Osteoblast (primary cell): ENCODE measurements at places on chromosomes 4 and X. TPM values are rescaled to one million over a fixed set of nuclear protein-coding genes. Genes with fewer than 3 reads are reported as not detected.

DNA sequence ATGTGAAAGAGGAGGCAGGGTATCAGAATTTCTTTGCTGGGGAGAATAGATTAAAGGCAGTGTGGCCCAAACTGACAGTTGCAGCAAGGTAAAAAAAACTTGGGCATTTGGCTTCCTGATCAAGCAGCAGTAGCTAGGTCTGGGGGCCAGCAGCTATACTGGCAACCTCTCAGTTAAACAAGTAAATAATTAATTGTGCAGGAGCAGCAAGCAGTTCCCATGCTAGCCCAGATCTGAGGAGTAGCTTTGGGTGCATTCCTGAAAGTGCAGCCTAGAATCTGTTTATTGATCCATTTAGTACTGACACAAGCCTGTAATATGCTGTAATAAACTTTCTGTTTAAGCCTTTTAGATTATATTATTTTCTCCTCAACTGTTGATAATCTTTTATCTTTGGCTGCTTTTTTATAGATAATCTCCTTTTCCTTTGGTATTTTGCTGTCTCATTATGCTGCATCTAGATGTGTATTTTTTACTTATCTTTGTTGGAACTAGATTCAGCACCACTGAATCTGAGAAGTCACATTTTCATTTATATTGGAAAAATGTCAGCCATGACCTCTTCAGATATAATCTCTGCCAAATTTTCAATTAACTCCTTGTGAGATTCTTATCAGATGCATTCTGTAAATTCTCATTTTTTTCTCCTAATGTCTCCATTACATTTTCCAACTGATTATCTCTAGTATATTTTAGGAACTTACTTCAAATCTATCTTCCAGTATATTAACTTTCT, 276.3 kb downstream of the STPG2 start:
- DNase-seq, result no peak

DNA sequence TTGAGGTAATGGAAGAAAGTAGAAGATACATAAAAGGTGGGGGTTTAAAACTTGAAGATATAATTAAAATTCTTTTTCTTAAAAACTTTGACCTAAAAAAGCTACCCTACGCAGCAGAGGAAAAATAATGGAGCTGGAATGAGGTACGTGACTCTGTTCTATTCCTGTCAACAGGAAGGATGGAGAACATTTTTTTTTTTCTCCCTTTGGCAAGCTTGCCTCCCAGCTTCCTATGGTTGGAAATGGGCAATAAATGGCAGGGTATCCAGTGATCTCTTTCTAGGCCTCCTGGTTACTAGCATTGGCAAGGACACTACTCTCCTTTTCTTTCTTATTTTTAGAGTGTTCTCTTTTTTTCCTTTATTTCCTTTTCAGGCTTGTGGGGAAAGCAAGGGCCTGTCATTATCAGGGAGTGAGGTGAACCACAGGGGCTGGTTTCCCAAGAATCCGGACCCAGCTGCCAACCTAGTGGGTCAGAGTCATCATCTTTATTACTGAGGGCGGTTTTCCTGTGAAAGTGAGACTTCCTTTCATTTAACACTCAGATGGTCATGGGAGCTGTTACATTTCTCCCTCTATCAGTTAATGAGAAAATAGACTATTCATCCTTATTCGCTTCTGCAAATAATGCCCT, 224.6 kb downstream of the SPRY1 start:
- DNase-seq, result peak; percentile 42

GRCh38 chrX:118652717-118653116, 74.7 kb upstream of the IL13RA1 start:
- DNase-seq, result peak; percentile 50

- DNase-seq, result no peak
These were observed 25.2 kb upstream of the FAM241A start for GRCh38 chr4:112120021-112120420.

DNA sequence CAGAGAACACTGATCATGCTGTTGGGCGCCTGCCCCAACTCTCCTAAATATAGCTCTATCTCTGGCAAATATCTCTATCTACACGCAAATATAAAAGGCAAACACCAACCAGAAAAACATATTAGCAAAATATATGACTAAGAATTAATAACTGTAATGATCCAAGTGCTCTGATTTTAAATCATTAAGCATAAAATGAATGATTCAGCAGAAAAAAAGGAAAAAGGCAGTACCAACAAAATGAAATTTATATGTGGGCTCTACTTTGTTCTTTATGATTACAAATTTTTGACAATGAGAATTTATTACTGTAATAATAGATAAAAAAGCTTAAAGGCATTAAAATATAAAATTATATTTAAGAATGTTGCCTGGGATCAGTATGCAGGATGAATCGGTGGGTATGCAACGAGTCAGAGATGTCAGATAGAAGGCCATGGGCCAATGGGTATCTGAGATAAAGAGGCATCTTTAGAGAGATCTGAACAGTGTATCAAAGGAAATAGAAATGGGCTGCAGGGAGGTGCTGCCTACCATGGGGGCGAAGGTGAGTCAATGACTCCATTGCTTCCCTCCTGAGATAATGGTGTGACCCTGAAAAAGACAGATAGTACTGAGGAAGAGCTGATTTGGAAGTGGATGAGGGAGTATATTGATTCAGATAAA, 234.8 kb downstream of the SCFD2 start:
- no peak for DNase-seq

DNA sequence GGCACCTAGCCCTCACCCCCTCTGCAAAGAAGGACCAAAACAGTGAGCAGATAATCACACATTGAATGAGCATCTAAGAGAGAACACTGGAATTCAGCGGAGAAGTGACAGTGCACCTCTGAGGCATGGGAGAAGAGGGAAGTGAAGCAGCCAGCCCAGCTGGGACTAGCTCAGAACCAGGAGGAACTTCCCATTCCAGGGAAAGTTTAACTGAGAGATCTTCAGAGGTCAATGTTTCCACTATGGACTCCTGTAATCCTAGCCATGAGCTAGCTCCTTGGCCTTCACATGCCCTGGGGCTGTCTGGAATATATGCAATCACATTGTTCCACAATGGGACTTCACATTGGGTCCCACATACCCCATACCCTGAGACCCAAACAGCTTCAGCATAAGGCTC, 24.4 kb downstream of the TLR6 start:
- no peak for DNase-seq

GRCh38 chr4:20015636-20016224, 236.0 kb upstream of the SLIT2 start:
- DNase-seq, result no peak

- no peak for DNase-seq
These were observed 1.4 kb upstream of the EMCN start for GRCh38 chr4:100519205-100519604.

DNA sequence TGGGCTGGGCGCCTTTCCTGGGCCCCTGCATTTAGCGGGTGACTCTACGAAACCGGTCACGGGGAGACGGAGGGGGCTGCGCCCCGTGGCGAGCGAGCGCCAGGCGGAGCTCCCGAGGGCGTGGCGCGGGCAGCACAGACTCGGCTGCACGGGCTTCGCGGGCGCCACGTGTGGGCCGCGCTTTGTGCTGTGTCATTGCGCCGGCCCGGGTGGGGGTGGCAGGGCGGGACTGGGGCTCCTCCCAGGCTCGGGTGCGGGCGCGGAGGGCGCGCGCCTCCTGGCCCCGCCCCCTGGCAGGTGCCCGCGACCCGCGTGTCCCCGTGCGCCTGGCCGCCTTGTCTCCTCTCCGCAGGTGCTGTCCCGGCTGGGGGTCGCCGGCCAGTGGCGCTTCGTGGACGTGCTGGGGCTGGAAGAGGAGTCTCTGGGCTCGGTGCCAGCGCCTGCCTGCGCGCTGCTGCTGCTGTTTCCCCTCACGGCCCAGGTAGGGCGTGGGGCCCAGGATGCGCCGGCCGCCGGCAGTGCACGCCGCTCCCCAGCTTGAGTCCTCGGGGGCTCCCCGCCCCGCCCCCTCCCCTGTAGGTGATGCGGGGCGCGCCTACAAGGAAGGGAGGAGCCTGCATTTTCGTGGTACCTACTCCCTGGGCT, 651 bp downstream of the UCHL1 start:
- peak; percentile 88 for DNase-seq

DNA sequence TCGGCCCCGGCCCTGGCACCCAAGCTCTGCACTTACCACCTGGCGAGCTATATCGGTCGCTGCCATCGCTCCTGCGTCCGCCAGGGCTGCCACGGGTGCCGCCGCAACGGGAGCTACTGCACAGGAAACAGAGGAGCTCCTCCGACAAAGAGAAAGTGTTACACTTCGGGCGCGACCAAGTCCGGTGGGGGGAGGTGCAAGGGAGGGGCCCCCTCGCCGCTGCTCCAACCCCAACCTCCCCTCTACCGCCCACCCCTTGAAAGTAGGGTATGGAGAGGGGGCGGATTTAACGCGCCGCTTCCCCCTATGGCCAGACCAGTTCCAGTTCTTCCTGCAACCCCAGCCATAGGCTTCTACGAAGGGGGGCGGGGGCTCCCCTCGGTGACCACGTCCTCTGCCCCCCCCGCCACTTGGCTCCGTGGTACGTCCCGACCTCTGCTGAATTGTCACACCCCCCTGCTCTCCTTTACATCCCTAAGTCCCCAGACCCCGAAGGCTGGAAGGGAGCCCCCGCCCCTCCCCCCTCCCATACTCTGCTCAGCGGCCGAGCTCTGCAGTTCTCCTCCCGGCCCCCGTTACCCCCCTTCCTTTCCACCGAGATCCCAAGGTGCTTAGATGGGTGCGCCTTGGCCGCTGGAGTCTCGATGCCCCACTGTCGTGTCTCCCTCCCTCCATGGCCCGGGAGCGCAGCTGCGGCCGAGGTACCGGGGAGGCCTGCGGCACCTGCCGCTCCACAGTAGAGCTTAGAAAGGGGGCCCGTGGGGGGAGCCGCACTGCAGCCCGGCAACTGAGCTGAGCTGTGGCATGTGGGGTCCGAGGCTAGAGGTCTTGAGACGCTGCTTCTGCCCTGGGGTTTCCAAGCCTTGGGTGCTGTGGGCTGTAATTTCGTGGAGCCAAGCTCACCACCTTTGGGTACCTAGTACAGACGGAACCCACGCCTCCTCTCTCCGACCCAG, at the start of gene SEPTIN6:
Gene SEPTIN6 (minus strand): TSS at position 129 of the 956 bp plus-strand sequence. CDS start 63 bp downstream, at position 66.
- DNase-seq, result peak; percentile 79

GRCh38 chr4:156889616-156890594, 81.7 kb downstream of the PDGFC start:
- DNase-seq, result peak; percentile 58

DNA sequence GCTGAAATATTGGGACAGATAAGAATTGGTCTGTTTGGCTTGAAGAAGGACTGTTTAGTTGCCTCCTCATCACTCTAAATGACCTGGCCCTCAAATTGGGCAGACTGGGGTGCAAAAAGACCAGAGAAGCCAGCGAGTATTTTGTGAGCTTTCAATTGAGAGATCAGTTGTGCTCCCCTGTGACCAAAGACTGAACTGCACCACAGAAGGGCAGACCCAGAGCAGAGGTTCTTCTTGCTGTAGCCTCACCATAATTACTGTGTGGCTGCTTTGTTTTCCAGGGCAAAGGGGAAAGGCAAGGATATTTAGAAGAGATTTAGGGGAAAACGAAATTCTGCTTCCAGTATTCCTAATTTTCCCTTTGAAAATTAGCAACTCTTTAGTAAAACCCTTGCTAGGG, 104.0 kb upstream of the MBNL3 start:
- no peak for DNase-seq

- DNase-seq, result no peak
These were observed 214.4 kb upstream of the CPEB2 start for GRCh38 chr4:14787894-14788293.

DNA sequence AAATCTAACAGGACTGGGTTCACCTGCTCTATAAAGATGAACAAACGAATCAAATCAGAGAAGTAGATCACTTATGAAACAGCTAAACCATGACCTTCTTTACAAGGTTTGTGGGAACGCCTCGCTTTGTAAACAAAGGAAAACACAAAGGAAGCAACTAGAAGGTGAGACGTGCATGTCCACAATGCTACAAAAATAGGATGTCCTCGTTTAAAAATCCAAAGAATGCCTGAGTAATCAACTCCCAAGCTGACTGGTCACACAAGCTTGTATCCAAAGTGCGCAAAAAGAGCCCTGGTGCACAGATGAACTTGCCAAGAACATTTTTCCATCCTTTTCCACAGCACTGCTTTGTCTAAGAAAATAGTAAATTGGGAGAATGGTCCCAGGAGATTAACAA, 6.3 kb upstream of the SH3KBP1 start:
- no peak for DNase-seq

ASB12 gene
- total RNA-seq, result 0.29 TPM in 1 of 2 replicates, not detected in the other

KCNE5 gene
- 0.29 and 0.36 TPM in 2 replicates for total RNA-seq

PAGE1 gene
- total RNA-seq, result not detected in 2 replicates

IL1RAPL1 gene
- total RNA-seq, result under 0.01 and 0.29 TPM in 2 replicates

TBC1D25 gene
- total RNA-seq, result 8.8 and 10.1 TPM in 2 replicates

CFI gene
- 27.9 and 53.9 TPM in 2 replicates for total RNA-seq

CT45A9 gene
- not detected in 2 replicates for total RNA-seq

ANK2 gene
- 68.4 and 79.6 TPM in 2 replicates for total RNA-seq

HS3ST1 gene
- under 0.01 TPM in 2 replicates for total RNA-seq
